ENCODE measurements at places on chromosomes 11 and 22.
A peak's percentile ranks its signal among the peaks of the same experiment; 100 is the strongest.

DNA sequence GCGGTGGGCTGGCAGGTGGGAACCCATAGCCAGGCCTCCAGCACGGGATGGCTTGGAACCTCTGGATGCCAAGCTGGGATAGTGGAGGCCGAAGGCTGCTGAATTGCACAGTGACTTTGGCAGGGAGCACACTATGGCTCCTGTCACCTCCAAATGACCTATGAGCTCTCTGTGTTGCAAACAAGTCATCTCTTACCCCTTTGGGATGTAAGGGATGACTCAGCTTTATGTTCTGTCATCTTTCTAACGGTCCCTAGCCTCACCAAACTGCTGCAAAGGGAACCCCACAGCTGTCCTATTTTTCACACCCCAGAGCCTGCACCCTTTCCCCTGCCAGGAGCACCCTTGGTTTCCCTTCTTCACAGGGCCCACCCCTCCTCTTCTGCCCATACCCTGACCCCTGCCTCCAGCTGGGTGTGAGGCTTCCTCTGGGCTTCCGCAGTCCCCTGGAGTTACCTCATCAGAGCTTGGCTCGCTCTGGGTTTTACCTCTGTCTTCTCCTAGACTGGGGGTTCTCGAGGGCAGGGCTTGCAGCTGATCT, 2.7 kb upstream of the SCUBE1 start:
- DNase-seq: no peak

GRCh38 chr11:86449993-86450629, 75.4 kb downstream of the CCDC81 start:
- DNase-seq: no peak

DNA sequence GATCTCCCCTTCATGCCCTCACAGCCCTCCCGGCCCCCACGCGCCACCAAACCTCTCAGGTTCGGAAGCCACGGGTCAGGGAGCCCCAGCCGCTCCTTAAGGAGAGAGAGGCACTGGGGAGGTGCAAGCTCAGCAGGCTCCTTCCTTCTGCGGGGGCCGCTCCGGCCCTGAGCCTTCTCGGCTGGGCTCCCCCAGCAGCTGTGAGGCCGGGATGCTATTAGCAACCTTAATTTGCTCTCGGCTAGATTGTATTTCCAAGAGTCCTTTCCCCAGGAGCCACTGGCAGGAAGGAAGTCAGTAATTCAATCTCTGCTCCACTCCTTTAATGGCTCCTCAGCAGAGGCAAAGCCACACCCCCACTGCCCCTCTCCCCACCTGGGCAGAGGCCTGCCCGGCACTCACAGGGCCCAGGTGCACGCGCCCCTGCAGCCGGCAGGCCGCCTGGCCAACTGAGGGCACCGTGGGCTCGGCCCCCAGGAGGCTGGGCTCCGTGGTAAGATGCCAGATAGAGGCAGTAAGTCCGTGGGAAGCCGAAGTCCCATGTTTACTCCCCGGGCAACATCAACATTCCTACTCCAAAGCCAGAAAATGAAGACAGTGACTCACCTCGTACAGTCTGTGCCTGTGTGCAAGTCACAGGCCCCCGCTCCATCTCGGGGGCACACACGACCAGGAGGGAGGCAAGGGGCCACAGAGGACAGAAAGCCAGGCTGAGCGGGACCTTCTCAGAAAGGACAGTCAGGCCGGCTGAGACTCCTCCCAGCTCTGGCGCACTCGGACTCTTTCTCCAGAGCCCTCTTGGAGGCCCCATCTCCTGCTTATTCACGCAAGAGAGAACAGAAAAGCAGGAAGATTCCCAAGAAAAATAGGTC, 5.2 kb downstream of the IGSF9B start:
- no peak for DNase-seq

DNA sequence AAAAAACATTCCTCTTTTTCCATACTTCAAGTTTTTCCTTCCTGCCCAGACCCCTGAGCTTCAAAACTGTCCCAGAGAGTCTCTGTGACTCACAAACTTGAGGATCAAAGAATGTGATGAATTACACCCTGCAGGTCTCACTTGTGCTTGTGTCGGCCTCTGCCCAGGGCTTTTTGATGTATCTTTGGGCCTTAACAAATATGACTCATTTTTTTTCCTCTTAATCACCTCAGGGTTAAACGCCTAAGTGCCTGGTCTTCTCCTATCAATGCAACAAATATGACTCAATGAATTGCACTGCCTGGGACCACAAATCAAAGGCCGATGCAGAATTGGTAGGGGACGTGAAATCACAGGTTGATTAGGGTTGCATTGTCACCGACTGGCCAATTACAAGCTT, 267.7 kb downstream of the LARGE1 start:
- DNase-seq: no peak

DNA sequence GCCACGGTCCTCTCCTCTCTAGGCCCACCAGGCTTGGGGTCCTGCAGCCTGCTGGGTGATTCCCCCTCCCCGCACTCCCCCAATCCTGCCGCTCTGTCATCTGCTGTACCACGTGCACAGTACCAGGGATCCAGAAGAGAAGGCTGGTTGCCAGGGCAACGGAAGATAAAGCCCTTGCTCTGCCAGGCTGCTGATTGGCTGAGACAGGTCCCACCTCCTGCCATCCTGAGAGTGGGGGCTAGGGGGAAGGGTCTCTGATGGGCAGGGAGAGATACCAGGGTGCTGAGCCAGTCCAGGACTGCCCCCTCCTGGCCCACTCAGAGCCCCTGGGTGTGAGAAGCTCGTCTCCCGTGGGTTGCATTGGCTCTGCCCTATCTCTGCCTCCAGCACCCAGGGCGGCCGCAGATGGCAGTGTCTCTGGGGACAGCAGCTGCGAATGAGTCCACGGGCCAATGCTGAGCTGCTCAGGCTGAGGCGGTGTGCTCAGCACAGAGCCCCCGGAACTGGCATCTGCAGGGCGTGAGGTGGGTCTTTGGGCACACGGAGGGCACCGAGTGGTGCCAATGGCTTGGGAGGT, at the start of gene SMIM45:
Gene SMIM45, plus strand, starts transcription at position 253 of the 577 bp plus-strand sequence.
- no peak for DNase-seq

DNA sequence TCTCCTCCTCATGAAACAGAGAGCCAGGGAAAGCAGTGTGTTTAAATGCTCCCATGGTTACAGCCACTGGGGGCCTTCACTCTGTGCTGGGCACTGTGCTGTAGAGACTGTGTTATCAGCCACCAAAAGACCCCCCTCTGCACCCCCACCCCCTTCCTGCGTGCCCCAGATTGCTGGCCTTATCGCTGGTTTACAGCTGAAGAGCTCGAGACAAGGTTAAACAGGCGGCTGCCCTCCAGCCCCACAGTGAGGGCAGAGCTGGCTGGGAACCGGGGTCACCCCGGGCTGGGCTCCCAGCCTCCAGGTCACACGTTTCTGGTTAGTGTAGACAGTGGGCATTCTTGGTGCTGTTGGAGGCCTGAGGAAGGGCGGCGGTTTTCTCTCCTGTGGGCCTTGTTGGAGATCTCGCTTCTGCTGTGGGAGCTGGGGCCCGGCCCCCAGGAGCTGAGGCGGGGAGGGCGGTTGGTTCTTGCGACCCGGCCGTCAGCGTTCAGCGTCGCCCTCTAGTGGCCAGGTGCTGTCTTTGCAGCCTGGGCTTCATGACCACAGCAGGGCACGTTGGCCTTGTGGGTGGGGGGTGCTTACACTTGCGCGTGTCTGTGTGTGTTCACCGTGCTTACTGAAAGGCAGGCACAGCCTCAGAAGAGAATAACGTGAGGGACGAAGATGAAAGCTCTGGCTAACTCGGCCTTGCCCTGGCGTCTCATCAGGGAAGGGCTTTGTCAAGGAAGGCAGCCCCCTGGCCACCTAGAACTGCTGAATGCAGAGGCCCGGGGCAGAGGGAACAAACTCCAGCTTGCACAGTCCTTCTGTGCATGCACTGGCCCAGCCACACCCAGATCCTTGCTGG, 40.8 kb downstream of the TBC1D22A start:
- DNase-seq: no peak

GRCh38 chr11:17513853-17514252, 30.4 kb downstream of the USH1C start:
- no peak for DNase-seq

- no peak for DNase-seq
Observed at GRCh38 chr11:108218912-108219783, 3.3 kb downstream of the NPAT start.

DNA sequence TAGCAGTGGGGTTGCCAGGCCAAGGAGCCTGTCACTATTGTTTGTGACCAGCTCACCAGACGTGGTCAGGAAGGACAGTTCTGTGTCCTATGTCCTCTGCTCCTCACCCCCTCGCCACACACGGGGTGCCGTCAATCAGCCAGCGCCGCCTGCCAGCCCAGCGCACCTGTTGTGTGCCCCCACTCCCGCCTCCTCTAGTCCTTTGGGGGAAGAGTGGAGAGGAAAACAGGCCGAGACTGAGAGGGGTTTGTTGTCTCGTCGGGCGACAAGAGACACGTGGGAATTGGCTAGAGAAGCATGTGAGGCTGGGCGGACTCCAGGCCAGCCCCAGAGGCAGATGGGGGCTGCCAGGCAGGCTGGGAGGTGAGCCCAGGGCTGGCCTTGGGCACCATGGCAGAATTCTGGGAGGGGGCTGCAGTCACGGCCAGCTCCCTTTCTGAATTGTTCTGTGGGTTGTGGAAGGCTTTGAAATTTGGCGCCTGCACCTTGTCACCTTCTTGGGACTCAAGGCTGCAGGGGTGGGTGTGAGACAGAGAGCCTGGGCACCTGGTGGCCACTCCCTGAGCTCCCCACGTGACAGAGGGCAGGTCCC, 3.1 kb upstream of the KCNQ1OT1 start:
- DNase-seq: no peak

GRCh38 chr11:61814958-61815789, 1.6 kb downstream of the FADS1 start:
- DNase-seq: peak; percentile 86

- no peak for DNase-seq
Observed at GRCh38 chr22:32325811-32326237, 31.8 kb upstream of the RFPL3 start.

DNA sequence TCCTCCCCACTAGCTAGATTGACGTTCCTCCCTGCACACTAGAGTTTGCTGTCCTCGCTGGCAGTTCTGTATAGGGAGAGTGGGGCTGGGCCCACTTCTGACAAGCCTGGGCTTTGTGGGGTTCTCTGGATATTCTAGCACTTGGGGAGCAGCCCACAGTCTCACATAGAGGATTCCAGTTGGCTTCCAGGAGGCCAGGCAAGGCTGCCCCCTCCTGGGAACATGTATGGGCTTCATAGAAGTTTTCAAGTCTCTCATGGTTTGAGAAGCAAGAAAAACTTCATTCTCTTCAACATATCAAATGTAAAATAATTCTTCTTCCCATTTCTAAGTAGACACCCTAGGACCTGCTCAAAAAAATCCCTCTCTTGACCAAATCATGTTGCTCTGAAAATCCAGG, 87.5 kb downstream of the NAV2 start:
- DNase-seq: no peak

- DNase-seq: no peak
Observed at GRCh38 chr22:42913874-42914510, 56.9 kb upstream of the ARFGAP3 start.

DNA sequence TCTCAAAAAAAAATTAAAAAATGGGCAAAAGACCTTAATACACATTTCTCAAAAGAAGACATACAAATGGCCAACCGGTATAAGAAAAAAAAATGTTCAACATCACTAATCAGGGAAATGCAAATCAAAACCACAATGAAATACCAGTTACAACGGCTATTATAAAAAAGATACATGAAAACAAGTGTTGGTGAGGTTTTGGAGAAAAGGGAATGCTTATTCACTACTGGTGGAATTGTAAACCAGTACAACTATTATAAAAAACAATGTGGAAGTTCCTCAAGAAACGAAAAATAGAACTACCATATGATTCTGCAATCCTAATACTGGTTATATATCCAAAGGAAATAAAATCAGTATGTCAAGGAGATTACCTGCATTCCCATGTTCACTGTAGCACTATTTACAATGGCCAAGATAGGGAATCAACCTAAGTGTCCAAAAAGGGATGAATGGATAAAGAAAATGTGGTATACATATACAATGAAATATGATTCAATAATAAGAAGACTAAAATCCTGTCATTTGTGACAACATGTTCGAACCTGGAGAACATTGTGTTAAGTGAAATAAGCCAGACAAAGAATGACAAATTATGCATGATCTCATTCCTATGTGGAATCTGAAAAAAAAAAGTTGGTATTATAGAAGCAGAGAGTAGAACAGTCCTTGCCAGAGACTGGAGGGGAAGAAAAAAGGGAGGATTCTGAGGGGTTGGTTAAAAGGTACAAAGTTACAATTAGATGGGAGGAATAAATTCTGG, 256.9 kb upstream of the PITPNB start:
- DNase-seq: no peak
